Activated CD8-positive, alpha-beta memory T cell treated with anti-CD3 and anti-CD28 coated beads for 1 hour (primary cell): ENCODE measurements at places on chromosomes 7 and 10.

- no peak for DNase-seq
Observed at GRCh38 chr7:12747687-12748306, 60.4 kb downstream of the ARL4A start.

GRCh38 chr10:99296605-99297004 lies 32.6 kb upstream of the CNNM1 start:
- no peak for DNase-seq

DNA sequence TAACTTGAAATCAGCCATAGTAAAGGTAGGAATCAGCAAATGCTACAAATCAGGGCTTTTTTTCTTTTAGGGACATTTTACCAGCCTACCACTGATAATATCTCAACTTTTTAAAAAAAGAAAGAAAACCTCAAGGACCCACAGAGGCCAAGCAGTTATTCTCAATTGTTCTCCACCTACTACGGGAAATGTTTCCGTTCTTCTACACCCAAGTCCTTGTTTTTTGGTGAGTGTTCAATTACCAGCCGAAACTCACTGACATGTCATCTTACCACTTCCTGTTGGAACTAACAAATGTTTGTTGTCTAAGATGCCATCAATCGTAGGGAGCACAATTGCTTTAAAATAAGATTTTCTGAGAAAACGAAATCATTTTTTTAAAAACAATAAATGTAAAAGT lies 50.2 kb upstream of the CDK1 start:
- DNase-seq, result no peak

GRCh38 chr7:150962553-150963399 lies 15.3 kb downstream of the KCNH2 start:
- peak; percentile 19 for DNase-seq

DNA sequence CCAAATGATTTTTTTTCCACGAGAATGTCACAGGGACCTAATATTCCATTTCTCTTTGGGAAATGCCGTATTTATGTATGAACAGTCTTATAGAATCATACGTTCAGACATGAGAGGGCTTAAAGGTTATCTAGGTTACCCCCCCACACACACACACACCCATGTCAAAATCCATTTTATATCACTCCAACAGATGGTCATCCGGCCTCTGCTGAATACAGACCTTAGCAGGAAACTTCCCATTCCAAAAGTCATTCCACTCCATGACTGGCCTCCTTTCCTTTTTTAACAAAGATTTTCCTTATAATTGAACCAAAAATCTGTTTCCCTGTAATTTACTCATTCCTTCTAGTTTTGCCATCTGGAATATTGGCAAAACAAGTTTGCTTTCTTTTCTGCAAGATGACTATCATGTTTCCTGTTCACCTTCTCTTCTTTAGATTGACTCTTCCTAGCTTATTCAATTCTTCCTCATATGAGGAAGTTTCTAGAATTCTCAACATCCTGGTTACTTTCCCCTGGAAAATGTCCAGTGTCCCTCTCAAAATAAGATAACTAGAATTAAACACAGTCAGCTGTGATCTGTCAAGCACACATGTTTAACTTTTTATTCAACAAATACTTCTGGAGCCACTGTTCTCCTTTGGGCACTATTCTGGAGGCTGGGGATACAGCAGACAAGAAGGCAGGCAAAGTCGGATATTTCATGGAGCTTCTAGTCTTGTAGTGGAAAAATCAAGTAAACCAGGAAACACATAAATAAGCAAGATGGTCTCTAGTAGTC lies 276.5 kb upstream of the LRGUK start:
- DNase-seq, result no peak

GRCh38 chr10:31148951-31149350 lies 117.3 kb upstream of the ZNF438 start:
- DNase-seq, result no peak

DNA sequence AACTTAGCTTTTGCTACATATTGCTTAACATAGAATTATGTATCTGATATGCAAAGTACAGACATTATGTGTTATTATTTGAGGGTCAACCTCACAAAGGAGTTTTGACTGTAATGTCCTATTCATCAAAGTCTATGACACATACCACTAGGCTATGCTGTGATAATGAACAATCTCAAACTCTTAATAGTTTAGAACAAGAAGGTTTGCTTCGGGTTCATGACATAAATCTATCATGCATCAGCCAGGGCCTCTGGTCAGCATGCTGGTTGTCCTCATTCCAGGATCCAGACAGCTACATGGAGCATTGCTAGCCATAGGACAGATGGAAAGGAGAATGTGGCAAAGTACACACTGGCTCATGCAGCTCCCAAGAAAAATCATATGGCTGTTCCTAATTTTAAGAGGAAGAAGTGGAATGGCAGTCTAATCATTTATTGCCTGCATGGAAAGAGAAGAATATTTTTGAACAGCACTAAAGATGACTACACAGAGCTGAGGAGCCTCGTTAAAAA lies 332.1 kb downstream of the GPR158 start:
- no peak for DNase-seq

DNA sequence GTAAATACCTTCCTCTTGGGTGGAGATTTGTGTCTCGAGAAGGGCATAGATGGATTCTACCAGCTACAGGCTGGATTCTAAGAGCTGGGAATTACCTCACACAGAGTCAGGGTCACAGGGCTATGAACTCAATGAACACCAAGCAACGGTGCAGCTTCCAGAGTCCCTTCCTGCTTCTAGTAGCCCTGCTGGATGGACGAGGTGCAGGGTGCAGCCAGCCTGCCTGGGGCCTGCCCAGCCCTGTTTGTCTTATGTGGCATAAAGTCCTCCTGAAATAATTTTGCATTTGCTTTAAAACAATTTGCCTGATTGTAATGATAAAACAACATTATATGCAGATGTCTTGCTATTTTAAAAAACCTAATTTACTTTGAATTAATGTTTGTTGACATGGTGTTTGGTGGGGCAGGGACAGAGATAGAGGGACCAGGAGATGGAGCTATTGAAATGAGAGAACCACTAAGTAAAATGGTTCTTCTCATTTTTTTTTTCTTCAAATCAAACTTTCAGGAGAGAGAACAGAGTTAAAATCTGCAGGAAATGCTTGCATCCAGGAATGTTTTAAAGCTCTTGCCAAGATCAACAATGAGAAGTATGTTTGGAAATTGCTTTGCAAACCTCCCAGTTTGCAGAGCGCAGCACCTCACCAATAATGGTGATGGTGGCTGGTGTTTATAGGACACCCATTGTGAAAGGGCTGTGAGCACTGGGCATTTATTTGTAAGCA lies 305.4 kb upstream of the PODXL start:
- no peak for DNase-seq

DNA sequence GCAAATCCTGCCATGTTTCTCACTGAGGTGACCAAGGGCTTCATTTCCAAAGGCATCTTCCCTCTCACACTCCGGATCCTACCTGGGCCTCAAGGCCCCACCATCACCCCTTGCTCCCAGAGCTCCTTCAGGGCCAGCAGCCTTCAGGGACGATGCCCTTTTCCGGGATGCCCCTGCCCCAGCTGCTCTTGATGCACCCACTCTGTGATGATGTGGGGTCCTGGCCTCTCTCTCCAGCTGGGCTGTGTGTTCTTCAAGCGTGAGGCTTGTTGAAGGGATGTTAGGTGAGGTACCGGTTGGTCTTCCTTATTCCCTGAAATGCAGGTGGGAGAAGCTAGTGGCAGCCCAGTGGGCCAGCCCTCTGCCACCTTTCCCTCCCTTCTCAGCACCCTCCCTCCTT lies 18.4 kb upstream of the SLC18A2 start:
- no peak for DNase-seq

GRCh38 chr7:94179466-94179865 lies 175.3 kb upstream of the BET1 start:
- DNase-seq, result no peak

- DNase-seq, result no peak
Observed at GRCh38 chr7:117014099-117014656, 60.9 kb downstream of the ST7 start.

DNA sequence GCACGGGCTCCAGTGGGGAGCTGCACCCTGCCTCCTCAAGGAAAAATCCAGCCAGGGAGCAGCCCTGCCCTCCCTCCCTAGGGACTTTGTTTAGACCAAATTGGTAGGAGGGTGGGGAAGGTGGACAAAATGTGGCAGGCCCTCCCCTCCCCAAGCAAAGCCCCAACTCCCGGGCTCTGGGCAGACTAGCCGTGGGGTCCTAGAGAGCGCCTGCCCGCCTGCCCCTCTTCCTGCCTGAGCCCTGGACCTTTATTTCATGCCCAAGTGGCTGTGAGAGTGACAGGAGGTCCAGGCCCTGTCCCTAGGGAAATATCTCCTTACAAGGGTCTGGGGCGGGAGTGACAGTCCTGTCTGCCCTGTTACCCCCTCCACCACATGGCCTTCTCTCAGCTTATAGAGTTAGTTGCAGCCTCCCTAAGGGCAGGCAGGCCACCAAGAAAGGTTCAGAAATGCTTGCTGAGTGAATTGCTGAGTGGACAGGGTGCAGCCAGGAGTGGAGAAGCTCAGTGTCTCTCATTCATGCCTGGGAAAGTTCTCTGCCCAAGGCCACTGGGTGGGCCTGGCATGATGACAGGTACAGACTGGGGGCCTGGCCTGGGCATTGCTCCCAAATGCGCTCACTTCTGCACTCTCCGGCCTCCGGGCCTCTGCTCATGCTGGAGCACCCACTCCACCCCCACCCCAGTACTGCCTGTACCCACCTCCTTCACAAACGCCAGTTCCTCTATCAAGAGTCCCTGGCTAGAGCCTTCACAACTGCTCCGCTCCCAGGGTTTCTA lies 25.2 kb downstream of the DNAJB12 start:
- DNase-seq, result no peak

GRCh38 chr10:15718694-15719048 lies 1.1 kb downstream of the ITGA8 start:
- DNase-seq, result no peak

DNA sequence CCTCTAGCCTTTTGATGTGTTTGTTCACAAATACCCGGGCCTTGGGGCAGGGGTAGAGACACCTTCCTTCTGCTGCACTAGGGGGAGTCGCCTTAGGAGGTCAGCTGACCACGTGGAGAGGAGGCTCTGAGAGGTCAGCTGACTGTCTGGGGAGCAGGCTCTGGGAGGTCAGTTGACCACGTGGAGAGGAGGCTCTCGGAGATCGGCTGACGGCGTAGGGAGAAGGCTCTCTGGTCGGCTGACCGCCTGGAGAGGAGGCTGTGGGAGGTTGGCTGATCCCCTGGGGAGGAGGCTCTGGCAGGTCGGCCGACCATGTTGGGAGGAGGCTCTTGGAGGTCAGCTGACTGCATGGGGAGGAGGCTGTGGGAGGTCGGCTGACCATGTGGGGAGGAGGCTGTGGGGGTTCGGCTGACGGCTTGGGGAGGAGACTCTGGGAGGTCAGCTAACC lies 59.6 kb upstream of the LYZL1 start:
- no peak for DNase-seq

DNA sequence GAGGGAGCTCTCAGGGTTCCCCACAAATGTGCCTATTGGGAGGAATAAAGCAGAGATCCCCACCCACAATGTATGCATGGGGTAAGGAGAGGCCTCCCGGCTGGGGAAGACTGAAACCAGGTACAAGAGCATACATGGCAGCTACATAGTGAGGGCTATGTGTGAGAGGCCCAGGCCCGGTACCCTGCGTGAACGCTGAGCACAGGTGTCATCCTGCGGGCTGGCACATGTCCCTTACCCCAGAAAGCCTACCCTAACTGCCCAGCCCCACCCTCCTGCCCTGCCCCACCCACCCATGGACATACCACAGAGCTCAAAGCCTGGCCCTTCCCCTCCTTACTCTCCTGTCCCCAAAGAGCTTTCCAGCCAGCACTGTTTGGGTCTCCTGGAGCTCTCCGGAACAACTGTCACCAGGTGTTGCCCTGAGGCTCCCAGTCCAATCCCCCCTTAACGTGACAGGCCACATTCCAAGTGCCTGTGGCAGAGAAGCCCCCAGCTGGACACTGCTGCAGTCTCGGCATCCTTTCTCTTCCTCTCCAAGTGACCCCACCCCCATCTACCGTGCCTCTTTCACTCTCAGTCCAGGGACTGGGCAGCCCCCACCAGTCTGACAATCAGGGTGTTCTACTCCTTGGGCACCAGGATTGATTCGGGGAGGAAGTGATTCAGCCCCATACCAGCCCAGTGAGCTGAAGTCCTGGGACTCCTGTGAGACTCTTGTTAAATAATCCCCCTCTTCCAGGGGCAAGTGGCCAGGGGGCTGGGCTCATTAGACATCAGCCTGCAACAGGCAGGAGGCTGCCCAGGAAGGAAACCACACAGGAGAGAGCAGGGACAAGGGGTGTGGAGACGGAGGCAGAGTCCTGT lies 19.6 kb downstream of the GRID1 start:
- DNase-seq, result no peak

- no peak for DNase-seq
Observed at GRCh38 chr10:102185811-102186527, 33.8 kb downstream of the NOLC1 start.

- DNase-seq, result no peak
Observed at GRCh38 chr10:96319754-96320474, 15.7 kb downstream of the DNTT start.

- DNase-seq, result no peak
Observed at GRCh38 chr10:126930131-126930882, 25.1 kb downstream of the DOCK1 start.

- DNase-seq, result no peak
Observed at GRCh38 chr10:86372784-86373239, 6.2 kb upstream of the GRID1 start.

- DNase-seq, result no peak
Observed at GRCh38 chr10:125491381-125491780, 191.6 kb downstream of the TEX36 start.

DNA sequence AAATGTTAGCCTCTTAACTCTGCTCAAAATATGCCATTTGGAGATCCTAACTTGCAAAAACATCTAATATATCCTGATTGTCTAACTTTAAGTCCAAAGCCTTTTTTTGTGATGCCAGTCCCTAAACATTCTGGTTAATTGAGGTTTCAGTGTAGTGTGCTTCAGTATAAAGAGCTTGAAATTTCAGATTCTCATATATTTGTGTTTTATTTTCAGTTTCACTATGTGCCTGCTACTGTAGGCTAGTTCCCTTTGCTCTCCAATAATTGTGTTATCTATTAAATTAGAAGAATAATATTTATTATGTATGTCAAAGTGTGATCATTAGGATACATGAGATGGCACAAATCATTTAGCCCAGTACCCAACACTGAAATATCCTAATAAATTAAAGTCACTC lies 1361.2 kb downstream of the XPNPEP1 start:
- no peak for DNase-seq

DNA sequence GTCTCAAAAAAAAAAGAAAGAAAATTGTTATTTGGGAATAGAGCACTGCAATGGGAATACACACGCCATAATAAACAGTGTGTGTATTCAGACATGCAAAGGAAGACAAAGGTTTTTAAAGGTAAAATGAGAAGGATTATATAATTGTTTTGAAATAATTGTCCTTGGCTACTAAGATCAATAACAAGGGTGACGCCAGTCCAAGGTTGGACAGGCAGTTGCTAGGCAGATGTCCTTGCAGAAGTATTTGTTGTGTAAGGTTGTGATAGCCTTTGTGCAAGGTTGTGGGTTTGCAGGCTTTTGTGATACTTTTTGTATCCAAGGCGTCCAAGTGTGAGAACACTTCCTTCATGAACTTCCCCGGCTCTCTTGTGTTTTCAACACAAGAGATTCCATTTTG lies 72.3 kb upstream of the PRLHR start:
- DNase-seq, result no peak
